ENCODE measurements at places on chromosomes 3 and 15.

DNA sequence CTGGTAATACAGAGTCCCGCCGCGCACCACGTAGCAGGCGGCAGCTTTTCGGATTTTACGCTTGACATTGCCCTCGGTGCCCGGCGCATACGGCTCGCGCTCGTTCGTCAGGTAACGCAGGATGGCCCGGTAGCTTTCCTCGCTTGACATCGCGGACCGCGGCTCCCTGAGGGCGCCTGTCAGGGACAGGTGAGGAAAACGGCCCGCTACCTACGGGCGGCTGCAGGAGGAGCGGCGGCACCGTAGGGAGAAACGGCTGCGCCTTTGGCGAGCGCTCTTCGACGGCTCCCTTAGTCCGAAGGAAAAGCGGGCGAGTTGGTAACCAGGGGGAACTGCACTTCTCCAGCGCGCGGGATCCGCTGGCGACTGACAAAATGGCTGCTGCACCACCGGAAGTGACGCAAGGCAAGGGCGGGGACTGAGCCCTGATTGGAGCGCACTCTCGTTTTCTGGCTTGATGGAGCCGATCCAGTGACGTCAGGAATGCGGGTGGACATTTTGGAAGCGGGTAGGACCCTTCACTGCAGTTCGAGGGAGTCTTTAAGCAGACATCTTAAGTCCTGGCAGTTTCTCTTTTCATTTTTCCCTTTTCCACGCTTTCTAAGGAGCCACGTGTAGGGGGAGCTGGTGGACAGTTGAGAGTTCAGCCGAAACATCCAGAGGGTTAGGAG is at the start of gene ZBTB11:
TSS of gene ZBTB11 (minus strand) at position 368 of the 671 bp plus-strand sequence. CDS start at position 150, 218 bp downstream.
- DNase-seq = peak; percentile 100

DNA sequence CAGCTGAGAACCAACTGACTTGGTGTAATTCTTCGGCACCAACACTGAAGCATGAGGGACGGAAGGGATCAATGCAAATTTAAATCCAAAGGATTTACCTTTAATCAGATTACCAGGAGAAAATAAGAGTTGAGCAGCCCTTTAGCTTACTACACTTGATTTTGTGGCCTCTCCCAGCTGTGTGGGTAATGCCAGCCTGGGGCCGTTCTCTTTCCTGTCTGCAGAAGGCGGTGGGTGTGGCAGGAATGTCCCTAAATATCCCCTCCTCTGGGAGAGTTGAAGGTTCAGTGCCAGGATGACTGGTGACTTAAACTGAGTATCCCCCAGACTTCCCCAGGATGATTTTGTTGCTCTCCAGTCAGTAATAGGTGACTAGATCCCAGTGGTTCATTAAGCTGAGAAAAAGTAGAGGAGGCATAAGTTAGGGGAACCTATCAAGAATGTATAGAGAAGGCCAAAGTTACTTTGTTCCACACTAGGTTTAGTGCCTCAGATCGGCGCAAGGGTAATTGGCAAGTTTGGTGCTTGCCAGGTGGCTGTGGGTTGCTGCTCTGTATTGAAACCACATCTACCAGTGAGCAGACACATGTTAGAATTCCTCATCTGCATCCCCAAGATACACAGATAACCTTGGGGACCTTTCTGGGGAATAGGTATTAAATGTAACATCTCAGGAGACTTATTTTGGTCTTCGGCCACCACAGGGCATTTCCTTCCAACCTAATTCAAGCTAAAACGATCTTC is 23.1 kb downstream of the MAPKBP1 start:
- DNase-seq = no peak

GRCh38 chr15:61421470-61421869 is 192.4 kb upstream of the RORA start:
- no peak for DNase-seq

DNA sequence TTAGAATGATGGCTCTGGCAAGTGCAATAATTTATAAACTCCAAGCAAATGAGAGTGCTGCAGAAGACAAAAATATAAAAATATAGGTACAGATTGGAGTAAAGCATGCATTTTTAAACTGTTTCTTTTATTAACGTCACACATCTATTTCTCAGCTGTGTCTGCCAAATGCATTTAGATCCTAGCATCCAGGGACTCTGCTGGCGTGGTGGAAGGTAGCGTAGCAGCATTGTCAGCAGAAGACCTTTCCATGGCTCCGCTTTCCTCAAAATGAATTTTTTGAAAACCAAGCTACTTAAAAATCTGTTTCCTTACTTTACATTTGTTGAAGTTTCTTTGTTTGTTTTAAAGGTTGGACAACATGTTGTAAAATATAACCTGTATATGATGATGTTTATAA is 16.3 kb upstream of the ATP10A start:
- DNase-seq = no peak

GRCh38 chr3:23372285-23372684 is 169.2 kb downstream of the UBE2E2 start:
- no peak for DNase-seq

GRCh38 chr3:155418407-155418806 is 124.9 kb upstream of the STRIT1 start:
- peak; percentile 75 for DNase-seq

- no peak for DNase-seq
Measured at GRCh38 chr3:182258538-182259177, 534.6 kb upstream of the ATP11B start.

- DNase-seq = no peak
Measured at GRCh38 chr15:76345880-76346668, 9.5 kb downstream of the ISL2 start.

GRCh38 chr3:131803113-131803512 is 231.7 kb downstream of the CPNE4 start:
- no peak for DNase-seq

DNA sequence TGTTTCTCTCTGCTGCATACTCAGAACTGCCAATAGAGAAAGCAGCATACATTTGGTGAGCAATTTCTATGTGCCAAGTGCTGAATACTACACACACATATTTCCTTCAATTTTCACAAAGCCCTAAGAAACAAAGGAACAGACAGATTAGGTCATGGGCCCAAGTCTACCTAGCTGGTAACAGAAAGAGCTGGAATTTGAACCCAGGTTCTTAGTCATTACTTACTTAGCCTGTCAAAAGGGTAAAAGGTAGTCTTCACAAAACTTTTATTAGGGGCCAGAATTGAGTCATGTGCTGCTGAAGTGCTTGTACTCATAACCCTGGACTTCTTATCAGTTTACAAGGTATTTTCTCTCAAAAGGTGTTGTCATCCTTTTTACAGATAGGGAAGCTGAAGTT is 10.4 kb upstream of the ABHD17C start:
- no peak for DNase-seq

DNA sequence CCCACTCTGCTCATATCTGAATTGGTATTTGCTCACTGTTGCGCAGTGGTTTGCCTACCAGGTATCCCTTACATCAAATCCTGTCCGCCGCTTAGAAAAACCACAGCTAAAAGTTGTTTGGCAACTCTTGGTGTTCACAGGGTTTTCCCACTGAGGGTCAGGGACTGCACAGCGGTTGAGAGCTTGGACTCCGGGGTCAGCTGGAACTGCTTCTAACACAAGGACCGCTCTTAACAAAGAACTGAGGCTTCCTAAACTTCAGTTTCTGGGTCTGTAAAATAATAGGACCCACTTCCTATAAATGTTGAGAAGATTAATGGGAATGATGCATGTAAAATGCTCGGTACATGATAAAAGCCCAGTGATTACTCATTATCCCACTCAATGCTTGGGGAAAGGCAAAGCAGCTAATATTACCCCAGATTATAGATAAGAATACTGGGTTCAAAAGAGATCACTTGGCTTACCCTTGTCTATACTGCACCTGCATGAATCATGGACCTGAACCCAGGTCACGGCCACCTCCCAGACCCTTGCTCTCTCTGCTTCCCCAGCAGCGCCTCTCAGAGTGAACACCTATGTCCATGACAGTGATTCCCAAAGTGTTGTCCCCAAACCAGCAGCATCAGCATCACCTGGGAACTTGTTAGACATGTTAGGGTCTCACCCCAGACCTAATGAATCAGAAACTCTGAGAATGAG is 36.1 kb downstream of the LIPC start:
- DNase-seq = peak; percentile 69

GRCh38 chr15:100681335-100681746 is 79.0 kb downstream of the ASB7 start:
- no peak for DNase-seq

DNA sequence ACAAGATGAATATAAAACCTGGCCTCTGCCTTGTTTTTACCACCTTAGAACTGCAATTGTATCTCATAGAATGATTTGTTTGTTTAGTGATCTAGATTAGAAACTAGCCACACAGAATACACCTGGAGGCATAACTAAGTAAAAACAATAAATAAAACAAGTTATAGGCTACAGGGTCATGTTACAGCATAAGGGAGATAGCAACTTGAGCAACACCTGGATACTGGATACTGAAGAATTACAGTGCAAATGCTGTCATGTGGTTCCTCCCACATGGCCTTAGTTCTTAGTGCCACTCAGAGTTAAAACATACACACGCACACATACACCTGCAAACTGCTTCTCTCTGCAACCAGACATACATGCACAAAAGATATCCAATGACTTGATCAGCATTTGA is 563.4 kb upstream of the DPPA4 start:
- no peak for DNase-seq

All from renal pelvis (tissue), 12 donors.